ENCODE measurements at places on chromosomes 13 and 19. TPM values are rescaled to one million over a fixed set of nuclear protein-coding genes. Genes with fewer than 3 reads are reported as not detected.

Gene SIGLEC10
- total RNA-seq: not detected

Gene FSTL3
- total RNA-seq: 215 TPM

Gene ZNF14
- total RNA-seq: 2.4 TPM

Gene PNPLA6
- total RNA-seq: 36.0 TPM

Gene TEKTIP1
- total RNA-seq: not detected

Gene POU2F2
- total RNA-seq: 0.67 TPM

Gene C1QTNF9B
- total RNA-seq: not detected

Gene IGSF23
- 0.19 TPM for total RNA-seq

Gene PLPP2
- 101 TPM for total RNA-seq

Gene ANGPTL4
- 587 TPM for total RNA-seq

Gene SLITRK5
- 0.64 TPM for total RNA-seq

Gene MISP
- 60.7 TPM for total RNA-seq

Gene PRSS57
- 0.14 TPM for total RNA-seq

Gene ITGBL1
- 1.5 TPM for total RNA-seq

Gene ZNF729
- total RNA-seq: not detected

Gene RNF225
- 0.19 TPM for total RNA-seq

Gene PLVAP
- not detected for total RNA-seq

Gene CEACAM8
- not detected for total RNA-seq

Gene KIR3DL2
- total RNA-seq: not detected

Gene CCDC8
- total RNA-seq: not detected

Gene SYNE4
- 0.15 TPM for total RNA-seq

Gene CYP4F12
- total RNA-seq: 2.1 TPM

Gene SLC25A41
- total RNA-seq: 0.14 TPM

Gene ZNF724
- 0.72 TPM for total RNA-seq

Gene IGFL1
- total RNA-seq: 1.5 TPM

All from A549 treated with dexamethasone at 1 μM for 4 hours (cell line).